ENCODE measurements at places on chromosomes 11 and 22. TPM values are rescaled to one million over a fixed set of nuclear protein-coding genes. Genes with fewer than 3 reads are reported as not detected.

The OR10A2 gene
- total RNA-seq: not detected

The NAALADL1 gene
- total RNA-seq: 38.2 TPM

The OR6A2 gene
- 0.73 TPM for total RNA-seq

The NF2 gene
- total RNA-seq: 74.8 TPM

The HEPN1 gene
- total RNA-seq: not detected

The VSTM5 gene
- not detected for total RNA-seq

The SLC36A4 gene
- 5.8 TPM for total RNA-seq

The GGTLC2 gene
- total RNA-seq: not detected

The UPB1 gene
- total RNA-seq: not detected

The DNAJB7 gene
- total RNA-seq: not detected

The ROM1 gene
- 3.9 TPM for total RNA-seq

The DSCAML1 gene
- not detected for total RNA-seq

The RASL10A gene
- total RNA-seq: not detected

The TEX54 gene
- total RNA-seq: not detected

The GRAP2 gene
- not detected for total RNA-seq

The SHANK2 gene
- total RNA-seq: 4.5 TPM

The TMPRSS4 gene
- not detected for total RNA-seq

The TESMIN gene
- total RNA-seq: 0.87 TPM

The JHY gene
- 1.3 TPM for total RNA-seq

The MMP26 gene
- not detected for total RNA-seq

The MPZL3 gene
- 0.29 TPM for total RNA-seq

The HTR3A gene
- not detected for total RNA-seq

The TRIM48 gene
- total RNA-seq: not detected

The NPAS4 gene
- 0.29 TPM for total RNA-seq

The ME3 gene
- total RNA-seq: 44.9 TPM

The SLC22A6 gene
- total RNA-seq: not detected

The CALCA gene
- total RNA-seq: not detected

The MGAT3 gene
- total RNA-seq: not detected

The OR9Q1 gene
- not detected for total RNA-seq

The APOL3 gene
- 25.2 TPM for total RNA-seq

The ASPHD2 gene
- total RNA-seq: 2.2 TPM

The LARGE1 gene
- 38.2 TPM for total RNA-seq

The PGR gene
- 0.58 TPM for total RNA-seq

The STK33 gene
- 3.8 TPM for total RNA-seq

The MMP10 gene
- 0.87 TPM for total RNA-seq

The OR5M10 gene
- total RNA-seq: not detected

The RIBC2 gene
- total RNA-seq: under 0.01 TPM

The APOA4 gene
- total RNA-seq: not detected

The SCARF2 gene
- 25.2 TPM for total RNA-seq

The SULT4A1 gene
- total RNA-seq: 0.83 TPM

The NOX4 gene
- 1.0 TPM for total RNA-seq

The EPS8L2 gene
- 68.4 TPM for total RNA-seq

The NAALAD2 gene
- 2.5 TPM for total RNA-seq

The MPPED2 gene
- total RNA-seq: 0.44 TPM

The C11orf97 gene
- total RNA-seq: not detected

The MUC5B gene
- total RNA-seq: not detected

The BTBD18 gene
- total RNA-seq: not detected

The CKAP5 gene
- 61.2 TPM for total RNA-seq

The SCGB2A2 gene
- not detected for total RNA-seq

The RIMBP3B gene
- total RNA-seq: not detected

The SESN3 gene
- total RNA-seq: 68.4 TPM

The ALG8 gene
- 34.0 TPM for total RNA-seq

Data from smooth muscle cell of trachea (primary cell).